Fibroblast of skin of abdomen (primary cell): ENCODE measurements at places on chromosomes 12 and 14.

DNA sequence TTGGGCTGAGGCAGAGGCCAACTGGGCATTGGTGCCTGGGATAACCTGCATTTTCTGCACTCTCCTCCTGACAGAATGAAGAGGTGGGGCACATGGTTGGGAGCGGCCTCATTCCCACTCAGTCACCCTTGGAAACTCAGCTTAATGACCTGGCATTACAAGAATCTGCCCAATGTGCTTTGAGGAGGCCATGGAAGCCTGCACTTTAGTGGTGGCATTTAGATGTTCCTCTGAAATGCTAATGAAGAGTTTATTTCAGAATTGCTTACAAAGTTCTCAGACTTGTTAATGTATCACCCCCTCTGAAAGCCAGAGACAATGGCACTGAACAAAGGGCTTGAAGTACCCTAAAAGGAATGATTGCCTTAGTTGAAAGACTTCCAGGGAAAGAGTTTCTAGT is 71.4 kb upstream of the PARP11 start:
- DNase-seq, result no peak

DNA sequence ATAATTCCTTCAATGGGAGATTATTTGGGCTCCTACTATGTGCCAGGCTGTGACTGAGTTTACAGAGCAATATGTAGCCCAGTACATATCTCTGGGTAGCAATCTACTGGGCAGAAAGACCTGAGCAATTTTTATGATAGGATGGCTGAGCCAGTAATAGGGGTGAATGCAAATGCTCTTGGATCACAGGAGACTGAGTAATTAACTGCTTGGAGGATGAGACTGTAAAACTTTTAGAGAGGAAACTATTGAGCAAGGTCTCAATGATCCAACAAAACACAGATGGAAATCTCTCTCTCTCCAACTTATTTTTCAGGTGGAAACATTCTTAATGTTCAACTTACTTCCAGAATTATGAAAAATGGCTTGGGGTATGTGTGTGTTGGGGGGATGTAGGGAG is 402.2 kb downstream of the AEBP2 start:
- DNase-seq, result no peak

DNA sequence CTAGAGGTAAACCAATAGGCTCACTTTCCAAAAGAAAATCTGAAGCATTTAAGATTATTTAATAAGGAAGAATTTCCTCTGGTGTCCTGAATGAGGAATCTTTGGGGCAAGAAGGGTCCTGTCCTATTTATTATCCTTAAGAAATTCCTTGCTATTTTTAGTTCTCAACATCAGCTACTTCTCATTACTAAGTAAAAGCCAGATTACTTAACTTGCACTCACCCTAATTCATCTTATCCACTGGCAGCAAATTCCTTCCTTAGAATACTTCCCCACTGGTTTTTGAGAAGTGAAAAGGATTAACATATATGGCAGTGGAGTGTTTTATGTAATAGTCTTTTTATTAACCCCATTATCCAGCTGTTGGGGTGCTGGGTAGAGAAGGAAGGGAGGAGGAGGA is 767.7 kb downstream of the DIO2 start:
- DNase-seq, result peak; percentile 21

DNA sequence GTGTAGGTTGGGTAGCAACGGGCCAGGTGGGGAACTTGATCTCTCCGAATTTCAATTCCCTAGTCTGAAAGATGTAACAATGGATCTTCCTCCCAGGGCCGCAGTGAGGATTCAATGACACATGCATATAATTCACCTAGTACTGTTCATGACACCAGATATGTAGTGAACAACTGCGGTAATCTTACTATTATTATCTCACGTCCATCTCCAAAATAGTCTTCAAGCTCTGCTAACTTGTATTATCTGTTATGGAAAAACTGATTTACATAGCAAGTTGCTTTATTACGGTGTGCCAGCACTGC is 26.4 kb downstream of the MOK start:
- no peak for DNase-seq
